NCI-H1694 (cell line): ENCODE measurements at places on chromosomes 6 and 20.

GRCh38 chr6:167127785-167128531 is 5.1 kb downstream of the CCR6 start:
- no peak for DNase-seq

- no peak for DNase-seq
Measured at GRCh38 chr6:41497994-41498393, 48.2 kb upstream of the FOXP4 start.

- no peak for DNase-seq
Measured at GRCh38 chr6:5084781-5085647, at the start of gene PPP1R3G. Gene PPP1R3G, plus strand, starts transcription at chr6:5085341. Its CDS starts 145 bp downstream, at chr6:5085486.

GRCh38 chr6:54262499-54262898 is 45.7 kb upstream of the TINAG start:
- DNase-seq, result no peak

- peak; percentile 30 for DNase-seq
Measured at GRCh38 chr6:159075506-159076228, 30.9 kb upstream of the TAGAP start.

- no peak for DNase-seq
Measured at GRCh38 chr6:159852877-159853276, 37.9 kb upstream of the MAS1 start.

DNA sequence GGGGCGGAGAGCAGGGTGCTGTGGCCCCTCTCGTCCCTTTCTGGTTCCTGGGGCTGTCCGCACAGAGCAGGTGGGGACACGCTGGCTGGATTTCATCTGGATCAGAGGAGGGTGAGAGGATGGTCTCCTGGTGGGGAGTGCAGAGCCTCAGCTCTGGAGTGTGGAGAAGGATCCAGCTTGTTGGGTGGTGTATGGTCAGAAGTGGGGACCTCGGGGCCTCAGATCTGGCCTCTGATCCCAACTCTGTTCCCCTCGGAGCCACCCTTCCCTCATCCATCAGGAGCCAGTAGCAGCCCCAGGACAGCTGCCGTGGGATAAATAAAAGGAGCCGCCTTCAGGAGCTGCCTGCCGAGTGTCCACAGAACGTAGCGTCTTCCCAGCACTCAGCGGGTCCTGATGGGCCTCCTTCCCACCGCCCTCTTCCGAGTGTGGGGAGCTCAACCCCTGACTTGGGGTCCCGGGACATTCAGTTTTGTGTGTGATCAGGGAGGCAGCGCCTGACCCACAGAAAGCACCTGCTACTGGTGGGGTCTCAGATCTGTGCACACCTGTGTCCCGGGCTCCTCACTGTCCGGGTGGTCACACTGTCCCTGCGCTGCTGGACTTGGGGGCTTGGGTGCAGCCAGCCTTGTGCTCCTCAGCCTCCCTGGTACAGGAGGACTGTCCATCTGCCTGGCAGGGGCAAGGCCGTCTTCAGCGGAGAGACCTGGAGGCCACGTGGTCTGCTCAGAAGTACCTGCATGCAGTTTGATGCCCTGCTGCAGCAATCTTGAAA is 25.4 kb upstream of the BHLHE23 start:
- DNase-seq, result no peak

- no peak for DNase-seq
Measured at GRCh38 chr6:23620911-23621401, 505.1 kb upstream of the NRSN1 start.

DNA sequence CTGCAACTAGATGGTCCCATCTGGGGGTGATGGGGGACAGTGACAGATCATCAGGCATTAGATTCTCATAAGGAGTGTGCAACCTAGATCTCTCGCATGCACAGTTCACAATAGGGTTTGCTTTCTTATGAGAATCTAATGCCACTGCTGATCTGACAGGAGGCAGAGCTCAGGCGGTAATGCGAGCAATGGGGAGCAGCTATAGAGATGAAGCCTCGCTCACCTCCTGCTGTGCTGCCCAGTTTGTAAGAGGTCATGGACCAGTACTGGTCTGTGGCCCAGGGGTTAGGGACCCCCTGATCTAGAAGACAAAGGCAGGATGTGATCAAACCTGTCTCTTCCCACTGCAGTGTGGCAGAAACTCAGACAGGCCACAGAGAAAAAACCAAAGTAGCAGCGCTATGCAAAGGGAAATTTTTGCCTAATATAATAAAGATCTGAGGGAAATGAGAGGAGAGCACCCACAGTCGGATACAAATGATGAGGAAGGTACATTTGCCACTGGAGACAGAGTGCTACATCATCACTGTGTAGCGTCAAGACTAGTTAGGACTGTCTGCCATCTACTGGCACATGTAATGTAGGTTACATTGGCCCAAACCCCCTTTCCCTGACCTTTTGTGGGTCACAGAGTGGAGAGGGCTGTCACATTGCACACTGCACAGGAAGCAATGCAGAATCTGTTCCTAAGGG is 4.1 kb upstream of the LY86 start:
- no peak for DNase-seq

DNA sequence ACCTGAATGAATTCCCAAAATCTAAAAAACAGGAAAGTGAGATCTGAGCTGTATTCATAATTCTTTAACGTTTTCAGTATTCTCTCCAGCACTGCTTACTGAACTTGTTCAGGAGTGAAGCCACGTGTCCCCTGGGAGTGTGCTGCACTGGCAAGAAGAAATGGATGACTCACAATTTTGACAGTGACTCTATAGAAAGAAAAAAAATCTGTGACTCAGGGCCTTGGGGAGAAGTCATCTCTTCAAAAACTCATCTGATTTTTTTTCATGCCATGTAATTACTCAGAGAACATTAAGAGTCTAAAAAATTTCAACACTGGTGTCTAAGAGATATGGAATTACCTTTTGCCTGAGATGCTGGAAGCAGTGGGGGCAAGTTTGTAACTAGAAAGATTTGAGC is 39.7 kb downstream of the ANKEF1 start:
- DNase-seq, result no peak

GRCh38 chr6:30862156-30862875 is 22.0 kb upstream of the DDR1 start:
- DNase-seq, result no peak

DNA sequence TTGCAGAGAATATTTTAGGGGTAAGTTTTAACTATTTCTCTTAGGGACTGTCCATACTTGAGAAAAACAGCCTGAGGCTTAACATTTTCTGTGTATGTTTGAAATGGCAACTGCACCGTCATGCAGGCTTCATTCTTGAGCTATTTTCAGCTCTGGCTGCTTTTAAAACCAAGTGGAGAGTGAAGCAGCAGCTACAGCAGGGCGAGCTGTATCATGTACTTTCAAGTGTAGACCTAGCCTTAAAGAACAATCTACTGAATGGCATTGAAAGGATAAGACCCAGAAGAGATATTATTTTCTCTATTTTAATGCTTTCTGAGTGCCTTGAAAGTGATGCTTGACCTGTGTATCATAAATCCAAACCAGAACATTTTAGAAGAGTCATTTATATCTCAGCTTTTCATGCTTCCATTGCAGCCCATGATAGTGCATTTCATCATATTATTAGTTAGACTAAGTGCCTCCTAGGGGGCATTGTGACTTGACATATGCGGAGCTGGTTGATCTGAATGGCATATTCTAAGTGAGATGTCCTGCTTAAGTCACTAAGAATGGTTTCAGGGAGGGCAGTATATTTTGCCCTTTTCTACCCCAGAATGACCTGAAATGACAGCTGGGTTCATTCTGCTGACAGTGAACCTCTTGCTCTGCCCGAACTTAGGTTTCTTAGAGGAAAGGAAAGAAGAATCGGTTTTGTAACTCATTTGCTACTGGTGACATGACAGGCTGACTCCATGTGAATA is 85.3 kb downstream of the NKAIN2 start:
- DNase-seq, result no peak

- no peak for DNase-seq
Measured at GRCh38 chr6:35401514-35401913, 50.6 kb upstream of the FANCE start.

GRCh38 chr20:8930726-8931125 is 138.2 kb upstream of the PLCB4 start:
- no peak for DNase-seq
